ENCODE measurements at places on chromosomes 1 and 21. TPM values are rescaled to one million over a fixed set of nuclear protein-coding genes. Genes with fewer than 3 reads are reported as not detected.
A peak's percentile ranks its signal among the peaks of the same experiment; 100 is the strongest.

- DNase-seq, result no peak
These were observed 1156.6 kb downstream of the PLA2G4A start for GRCh38 chr1:187985145-187985896.

- DNase-seq, result no peak
These were observed 3.4 kb upstream of the TEX35 start for GRCh38 chr1:178509414-178510007.

DNA sequence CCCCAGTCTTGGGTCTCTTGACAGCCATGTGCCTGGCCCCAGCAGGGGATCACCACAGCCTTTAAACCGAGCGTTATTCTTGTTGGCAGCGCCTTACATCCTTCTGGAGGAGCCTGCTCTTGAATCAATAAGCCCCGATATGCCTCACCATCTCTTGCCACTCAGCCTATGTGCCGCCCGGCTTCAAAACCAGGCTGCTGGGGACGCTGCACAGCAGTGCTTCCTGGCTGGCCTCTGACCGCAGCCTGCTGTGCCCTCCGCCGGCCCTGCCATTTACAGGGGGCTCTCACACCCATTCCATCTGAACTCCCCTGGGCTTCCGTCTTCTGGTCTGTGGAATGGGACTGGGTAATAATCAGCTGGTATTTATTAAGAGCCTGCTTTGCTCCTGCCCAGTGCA lies 3.0 kb upstream of the PEX10 start:
- no peak for DNase-seq

- peak; percentile 15 for DNase-seq
These were observed 794 bp upstream of the FAM76A start for GRCh38 chr1:27724961-27725373.

GRCh38 chr1:238690415-238690814 lies 696.0 kb upstream of the CHRM3 start:
- peak; percentile 57 for DNase-seq

Gene FGGY
- total RNA-seq, result 17.5 TPM

Data from fibroblast of the aortic adventitia (primary cell).